ENCODE measurements at places on chromosomes 1 and 21. TPM values are rescaled to one million over a fixed set of nuclear protein-coding genes. Genes with fewer than 3 reads are reported as not detected.

ADPRS gene
- total RNA-seq: 37.3 TPM

SLC2A5 gene
- total RNA-seq: 32.3 TPM

PGBD5 gene
- 0.03 TPM for total RNA-seq

GNG12 gene
- 0.43 TPM for total RNA-seq

C1orf226 gene
- total RNA-seq: not detected
